ENCODE measurements at places on chromosomes 1 and 21.
A peak's percentile ranks its signal among the peaks of the same experiment; 100 is the strongest.

- DNase-seq: no peak
These were observed 33.3 kb upstream of the DUSP10 start for GRCh38 chr1:221775206-221775605.

- DNase-seq: peak; percentile 41
These were observed 115.6 kb downstream of the PGBD5 start for GRCh38 chr1:230310381-230311163.

GRCh38 chr1:167849666-167850065 lies 64.3 kb downstream of the ADCY10 start:
- no peak for DNase-seq

DNA sequence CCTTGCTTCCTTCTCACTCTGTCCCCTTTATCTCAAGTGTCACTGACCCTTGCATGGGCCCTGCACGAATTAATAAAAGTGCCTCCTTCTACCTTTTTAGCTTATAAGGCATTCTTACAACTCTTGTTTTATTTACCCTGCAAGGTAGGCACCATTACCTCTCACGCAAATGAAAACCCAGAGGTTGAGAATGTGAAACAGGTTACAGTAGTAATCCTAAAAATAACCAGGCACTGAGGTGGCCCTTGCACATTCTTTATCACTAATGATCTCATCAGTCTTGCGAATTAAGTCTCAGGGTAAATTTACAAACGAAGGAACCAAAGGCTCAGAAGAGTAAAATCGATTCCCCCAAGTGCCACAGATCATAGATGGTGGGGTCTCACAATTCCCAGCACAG lies 3.7 kb downstream of the GLIS1 start:
- no peak for DNase-seq

DNA sequence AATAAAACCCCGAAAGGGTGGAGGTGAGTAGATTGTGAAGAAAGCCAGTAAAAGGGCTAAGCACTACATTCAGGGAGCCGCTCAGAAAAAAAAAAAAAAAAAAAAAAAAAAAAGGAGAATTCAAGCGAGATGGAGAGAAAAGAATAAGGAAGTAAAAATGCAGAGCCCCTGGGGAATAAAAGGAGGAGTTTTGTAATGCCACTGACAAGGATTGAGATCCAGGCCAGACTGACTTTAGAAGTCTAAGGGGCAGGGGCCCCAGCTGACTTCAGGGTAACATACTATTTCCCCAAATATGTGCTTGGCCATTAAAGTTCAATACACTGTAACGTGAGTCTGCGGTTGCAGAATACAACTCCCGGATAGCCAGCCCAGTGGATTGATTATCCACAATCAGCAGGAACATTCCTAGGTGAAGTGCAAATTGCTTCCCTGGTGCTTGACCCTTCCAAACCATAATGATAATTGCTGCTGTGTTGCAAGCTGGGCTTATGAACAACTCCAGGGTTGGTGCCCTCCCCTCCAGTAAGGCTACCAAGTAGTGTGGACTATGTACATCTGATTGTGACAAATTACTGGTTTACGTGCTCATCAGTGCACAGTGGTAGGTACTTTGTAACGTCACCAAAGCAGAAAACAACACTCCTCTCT lies 30.7 kb upstream of the RRP15 start:
- DNase-seq: no peak
